NCI-H1436 treated with DMSO at 0.1 percent for 48 hours (cell line): ENCODE measurements at places on chromosomes 3 and 15.

- DNase-seq = no peak
Observed at GRCh38 chr3:100154171-100154570, 39.9 kb upstream of the FILIP1L start.

- no peak for DNase-seq
Observed at GRCh38 chr3:128624526-128625138, 26.0 kb downstream of the RPN1 start.

DNA sequence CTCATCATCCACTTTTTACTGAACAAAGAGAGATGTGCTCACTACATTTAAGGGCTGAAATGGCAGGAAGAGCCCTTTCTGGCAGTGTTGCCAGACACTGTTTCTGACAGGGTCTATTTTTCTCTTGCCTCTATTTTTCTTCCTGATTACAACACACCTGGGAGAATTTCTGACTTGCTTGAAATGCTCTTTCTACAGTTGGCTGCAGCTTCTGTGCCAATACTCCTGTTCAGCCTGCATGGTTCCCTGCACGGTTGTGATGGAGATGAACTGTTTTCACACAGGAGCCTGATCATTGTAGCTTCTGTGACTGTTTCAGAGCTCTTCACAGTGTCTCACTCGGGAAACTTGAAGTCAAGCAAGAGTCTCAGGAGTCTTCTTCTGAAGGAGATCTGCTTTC is 83.0 kb upstream of the DLG1 start:
- DNase-seq = no peak

GRCh38 chr3:24678021-24678420 is 183.4 kb upstream of the THRB start:
- DNase-seq = no peak

DNA sequence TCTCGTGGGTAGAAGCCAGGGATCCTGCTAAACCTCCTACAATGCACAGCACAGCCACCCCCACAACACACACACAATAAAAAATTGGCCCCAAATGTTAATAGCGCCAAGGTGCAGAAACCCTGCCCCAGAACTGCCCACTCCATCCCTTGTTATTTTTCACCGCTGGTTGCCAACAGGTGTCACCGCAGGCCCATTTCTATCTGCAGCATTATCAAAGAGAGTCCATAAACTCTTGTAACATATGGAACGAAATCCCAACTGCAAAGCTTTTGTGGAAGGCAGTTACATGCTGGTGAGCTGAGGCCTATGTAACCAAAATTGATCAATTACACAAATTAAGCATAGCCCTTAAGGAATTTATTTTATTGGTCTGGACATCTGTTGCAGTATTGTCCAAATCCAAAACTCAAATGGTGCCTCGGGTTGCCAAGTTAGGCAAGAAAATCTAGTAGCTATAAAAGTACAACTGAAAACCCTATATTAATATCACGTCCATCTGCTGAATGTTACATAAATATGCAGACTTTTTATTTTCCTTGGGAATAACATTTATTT is 66.2 kb downstream of the SAMMSON start:
- no peak for DNase-seq

DNA sequence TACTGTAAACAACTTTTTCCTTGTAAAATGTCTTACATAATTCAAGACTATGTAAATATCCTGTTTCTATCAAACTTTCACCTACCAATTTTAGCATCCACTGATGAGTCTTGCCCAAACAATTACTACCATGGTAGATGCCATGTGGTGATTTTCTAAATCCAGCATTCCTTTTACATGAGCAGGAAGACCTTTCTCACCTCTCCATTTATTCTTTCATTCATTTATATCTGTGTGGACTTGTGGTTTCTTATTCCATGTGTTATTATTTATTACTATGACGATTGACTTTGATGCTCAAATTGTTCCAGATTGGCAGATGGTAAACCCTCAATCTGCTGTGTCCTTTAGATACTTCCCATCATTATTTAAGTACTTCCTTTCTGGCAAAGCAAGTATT is 62.4 kb downstream of the IFT57 start:
- DNase-seq = no peak

DNA sequence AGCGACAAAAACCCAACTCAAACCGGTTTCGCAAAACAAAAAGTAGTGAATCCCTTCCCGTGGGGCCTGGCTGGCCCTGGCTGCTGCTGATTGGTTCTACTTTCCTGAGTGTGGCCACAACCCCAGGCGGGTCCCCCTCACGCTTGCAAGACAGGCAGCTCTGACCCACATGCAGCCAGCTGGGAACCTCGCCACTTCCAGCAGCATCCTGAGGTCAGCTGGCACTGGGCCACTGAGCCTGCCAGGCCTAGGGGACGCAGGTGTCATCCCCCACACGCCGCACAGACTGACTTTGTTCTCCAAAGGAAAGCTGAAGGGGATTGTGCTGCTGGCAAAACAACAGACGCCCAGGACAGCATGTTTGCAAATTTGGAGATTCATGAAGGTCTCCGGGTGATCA is 111.1 kb downstream of the TPRA1 start:
- DNase-seq = no peak
